Hematopoietic multipotent progenitor cell treated with erythropoietin and hydrocortisone succinate and interleukin-3 and kit ligand, for 17 days (in vitro differentiated cells): ENCODE measurements at places on chromosomes 7 and 10.

GRCh38 chr7:22193450-22193983 is 163.4 kb downstream of the RAPGEF5 start:
- DNase-seq, result no peak

DNA sequence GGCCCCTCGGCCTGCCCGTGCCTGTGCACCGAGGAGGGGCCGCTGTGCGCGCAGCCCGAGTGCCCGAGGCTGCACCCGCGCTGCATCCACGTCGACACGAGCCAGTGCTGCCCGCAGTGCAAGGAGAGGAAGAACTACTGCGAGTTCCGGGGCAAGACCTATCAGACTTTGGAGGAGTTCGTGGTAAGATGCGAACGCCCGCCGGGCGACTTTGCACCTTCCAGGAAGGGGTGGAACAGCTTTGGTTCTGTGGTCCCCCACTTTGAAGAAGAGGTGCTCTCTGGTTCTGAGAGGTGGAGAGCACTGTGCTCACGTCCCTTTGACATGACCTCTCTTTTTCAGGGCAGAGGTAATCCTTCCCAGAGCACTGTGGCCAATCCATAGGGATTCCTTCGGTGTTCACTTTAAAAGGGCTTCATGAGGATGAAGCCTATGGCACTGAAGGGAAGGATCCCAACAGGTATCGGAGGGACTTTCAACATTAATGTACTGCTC is 2.6 kb downstream of the VWC2 start:
- DNase-seq, result no peak

DNA sequence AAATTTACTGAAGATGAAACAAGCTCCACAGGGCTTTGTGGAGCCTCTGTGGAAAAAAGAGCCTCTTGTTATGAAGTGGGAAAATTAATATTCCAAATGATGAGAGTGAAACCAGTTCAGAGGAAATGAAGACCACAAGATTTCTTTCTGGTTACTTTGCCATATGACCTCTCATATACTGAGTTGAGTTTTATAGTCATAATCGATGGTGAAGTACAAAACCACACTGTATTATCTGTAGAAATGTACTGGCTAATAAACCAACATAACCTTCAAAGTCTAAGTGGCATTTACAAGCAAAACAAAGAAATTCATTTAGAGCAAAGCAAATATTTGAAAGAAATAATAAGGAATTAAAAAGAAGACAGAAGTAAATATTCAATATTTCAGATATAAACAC is 662.6 kb upstream of the ZWINT start:
- no peak for DNase-seq

- DNase-seq, result no peak
These were observed 117.0 kb downstream of the TWIST1 start for GRCh38 chr7:19000410-19000809.

GRCh38 chr10:34599026-34599795 is 215.9 kb downstream of the PARD3 start:
- no peak for DNase-seq

GRCh38 chr10:129756912-129757901 is 206.9 kb downstream of the EBF3 start:
- DNase-seq, result no peak

DNA sequence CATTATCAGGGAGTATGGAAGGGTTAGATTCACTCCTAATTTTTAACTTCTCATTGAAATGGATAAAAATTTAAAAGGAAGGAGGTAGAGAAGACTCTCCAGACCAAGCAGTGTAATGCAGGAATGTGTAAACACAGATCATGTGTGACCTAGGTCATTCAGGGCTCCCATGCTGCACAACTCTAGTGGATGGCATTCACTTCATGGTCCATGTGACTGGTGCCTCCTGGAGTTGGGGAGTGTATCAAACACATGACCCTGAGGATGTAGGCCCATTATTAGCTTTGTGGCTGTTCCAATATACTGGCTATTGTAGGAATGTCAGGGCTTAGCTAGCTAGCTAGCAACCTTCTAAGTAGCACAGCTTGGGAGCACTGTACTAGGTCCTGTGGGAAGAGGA is 109.9 kb downstream of the SLC25A13 start:
- DNase-seq, result no peak
